ENCODE measurements at places on chromosomes 4 and X.
A peak's percentile ranks its signal among the peaks of the same experiment; 100 is the strongest.

DNA sequence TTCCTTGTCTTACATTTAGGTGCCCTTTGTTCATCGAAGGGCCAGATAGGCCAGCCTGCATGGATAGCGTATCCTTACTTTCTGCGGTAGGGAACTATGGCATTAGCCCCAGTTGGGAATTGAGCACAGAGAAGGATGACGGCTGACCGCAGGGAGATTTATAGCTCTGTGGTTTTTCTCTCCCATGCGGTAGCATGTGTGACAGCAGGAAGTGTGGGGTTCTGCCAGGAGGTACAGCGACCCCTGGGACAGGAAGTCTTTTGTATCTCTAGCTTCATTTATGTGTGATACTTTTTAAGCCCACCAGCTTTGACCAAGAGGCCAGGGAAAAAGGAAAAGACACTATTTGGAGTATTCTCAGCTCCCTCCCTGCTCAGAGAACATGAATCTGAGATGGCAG is 33.1 kb downstream of the GAB3 start:
- no peak for DNase-seq

DNA sequence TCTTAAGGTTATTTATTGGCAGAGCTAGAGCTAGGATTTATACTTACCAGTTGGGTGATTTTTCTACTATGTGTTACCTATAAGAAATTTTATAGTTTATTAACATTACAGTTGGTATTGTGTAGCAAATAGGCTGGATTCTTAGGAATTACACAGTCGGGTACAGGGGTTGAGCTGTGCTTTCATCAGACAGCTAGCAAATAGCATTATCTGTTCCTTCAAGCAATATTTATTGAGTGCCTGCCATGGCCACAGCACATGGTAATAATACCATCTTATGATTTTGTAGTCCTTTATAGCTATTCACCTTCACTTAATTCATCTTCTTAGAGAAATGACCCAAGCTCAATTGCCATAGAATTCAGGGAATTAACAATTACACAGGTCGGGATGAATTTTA is 109.4 kb upstream of the PACRGL start:
- no peak for DNase-seq

DNA sequence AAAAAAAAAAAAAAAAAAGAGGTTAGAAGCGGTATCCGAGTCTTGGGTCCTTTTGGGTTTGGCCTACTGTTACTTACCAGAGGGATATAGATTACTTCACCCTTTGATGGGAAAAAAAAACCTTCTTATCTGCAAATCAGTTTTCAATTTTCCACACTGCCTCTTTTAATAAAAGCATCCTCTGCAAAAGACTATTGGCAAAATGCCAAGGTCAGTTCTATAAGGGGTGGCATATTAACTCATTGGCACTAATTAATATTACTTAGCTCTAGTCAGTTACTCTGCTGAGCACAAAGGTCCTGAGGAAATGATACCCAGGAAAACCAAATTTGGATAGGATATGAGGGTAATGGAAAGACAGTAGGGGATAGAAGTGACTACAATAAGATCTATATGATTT is 44.3 kb upstream of the MTMR8 start:
- DNase-seq = no peak

- DNase-seq = no peak
Measured at GRCh38 chr4:89586864-89587263, 250.1 kb downstream of the SNCA start.

DNA sequence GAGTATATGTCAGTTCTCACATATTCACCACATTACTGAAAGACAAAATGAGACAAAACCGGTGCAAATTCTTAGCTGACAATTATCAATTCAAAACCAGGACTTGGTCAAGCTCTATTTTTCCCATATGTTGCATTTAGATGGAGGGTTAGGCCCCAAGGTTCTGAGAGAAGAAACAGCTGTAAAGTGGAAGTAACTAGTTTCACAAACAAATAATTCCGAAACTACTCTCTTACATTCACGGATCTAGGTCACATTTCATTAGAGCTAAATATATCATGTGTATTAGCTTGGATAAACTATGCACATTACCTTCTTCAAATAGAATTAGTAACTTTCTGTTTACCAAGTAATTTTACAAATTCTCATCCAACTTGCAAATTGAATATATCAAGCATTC is 3.7 kb upstream of the GABRA2 start:
- no peak for DNase-seq

- DNase-seq = peak; percentile 21
Measured at GRCh38 chr4:180134091-180134866, 2108.9 kb upstream of the TENM3 start.

All from SHP77 treated with DMSO at 0.1 percent for 48 hours (cell line).